ENCODE measurements at places on chromosomes 2 and 18.

GRCh38 chr2:62099523-62100175, 96.3 kb upstream of the B3GNT2 start:
- DNase-seq, result no peak

DNA sequence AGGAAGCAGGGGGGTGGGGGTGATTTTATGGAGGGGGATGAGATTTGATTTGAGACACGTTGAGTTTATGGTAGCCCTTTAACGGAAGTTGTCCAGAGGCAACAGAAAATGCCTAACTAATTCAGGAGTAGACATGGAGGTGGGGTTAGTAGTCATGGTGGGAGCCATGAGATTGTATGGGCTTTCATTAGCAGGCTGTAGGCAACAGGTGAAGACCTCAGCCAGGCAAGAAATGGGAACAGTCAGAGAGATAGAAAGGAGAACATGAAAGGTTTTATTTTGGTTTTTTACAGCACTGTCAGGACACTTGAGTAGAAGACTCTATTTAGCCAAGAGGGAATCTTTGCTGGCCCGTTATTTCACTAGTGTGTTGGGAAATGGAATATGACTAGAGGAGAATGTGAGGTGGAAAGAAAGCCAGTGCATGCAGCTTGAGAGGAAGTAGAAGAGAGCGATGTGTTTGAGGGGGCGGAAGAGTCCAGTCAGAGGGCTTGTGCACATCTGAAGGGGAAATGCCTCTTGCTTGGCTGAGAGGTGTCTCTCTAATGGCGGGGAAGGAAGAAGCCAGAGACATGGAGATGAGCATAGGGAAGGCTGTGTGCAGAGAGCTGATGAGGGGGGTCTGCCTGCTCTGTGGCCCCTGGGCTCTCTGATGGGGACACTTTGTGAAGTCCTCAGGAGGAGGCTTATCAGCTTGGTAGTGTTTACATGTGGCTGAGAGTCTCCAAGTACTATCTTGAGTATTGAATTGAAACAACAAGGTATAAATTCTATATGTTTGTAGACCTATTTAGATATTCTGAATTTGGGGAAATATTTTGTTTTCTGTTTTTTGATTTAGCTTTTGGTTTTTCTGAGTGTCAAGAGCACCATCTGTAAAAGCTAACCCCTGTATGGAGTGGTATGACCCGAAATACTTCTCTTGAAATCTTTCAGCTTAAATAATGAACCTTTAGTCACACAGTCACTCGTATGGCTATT, 66.9 kb upstream of the ITM2C start:
- no peak for DNase-seq

- no peak for DNase-seq
Observed at GRCh38 chr2:232229911-232230310, 148.6 kb upstream of the ALPP start.

GRCh38 chr2:226467221-226467620, 332.4 kb downstream of the IRS1 start:
- DNase-seq, result no peak

DNA sequence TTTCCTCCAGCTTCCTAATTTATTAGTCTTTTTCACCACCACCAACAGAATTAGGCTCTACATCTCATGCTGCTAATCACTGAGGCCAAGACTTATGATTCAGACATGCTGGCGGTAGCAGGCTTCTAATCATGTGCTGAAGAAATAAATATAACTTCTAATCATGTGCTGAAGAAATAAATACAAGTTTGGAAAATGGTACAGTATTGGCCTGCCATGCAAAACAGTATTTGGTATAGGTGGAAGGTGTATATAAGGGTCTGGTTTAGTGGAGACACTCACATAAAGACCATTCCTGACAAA, 240.7 kb downstream of the TGIF1 start:
- DNase-seq, result no peak

GRCh38 chr18:76656925-76657827, 162.1 kb upstream of the ZNF516 start:
- no peak for DNase-seq

GRCh38 chr2:85255456-85255812, 72.4 kb downstream of the TGOLN2 start:
- DNase-seq, result no peak

DNA sequence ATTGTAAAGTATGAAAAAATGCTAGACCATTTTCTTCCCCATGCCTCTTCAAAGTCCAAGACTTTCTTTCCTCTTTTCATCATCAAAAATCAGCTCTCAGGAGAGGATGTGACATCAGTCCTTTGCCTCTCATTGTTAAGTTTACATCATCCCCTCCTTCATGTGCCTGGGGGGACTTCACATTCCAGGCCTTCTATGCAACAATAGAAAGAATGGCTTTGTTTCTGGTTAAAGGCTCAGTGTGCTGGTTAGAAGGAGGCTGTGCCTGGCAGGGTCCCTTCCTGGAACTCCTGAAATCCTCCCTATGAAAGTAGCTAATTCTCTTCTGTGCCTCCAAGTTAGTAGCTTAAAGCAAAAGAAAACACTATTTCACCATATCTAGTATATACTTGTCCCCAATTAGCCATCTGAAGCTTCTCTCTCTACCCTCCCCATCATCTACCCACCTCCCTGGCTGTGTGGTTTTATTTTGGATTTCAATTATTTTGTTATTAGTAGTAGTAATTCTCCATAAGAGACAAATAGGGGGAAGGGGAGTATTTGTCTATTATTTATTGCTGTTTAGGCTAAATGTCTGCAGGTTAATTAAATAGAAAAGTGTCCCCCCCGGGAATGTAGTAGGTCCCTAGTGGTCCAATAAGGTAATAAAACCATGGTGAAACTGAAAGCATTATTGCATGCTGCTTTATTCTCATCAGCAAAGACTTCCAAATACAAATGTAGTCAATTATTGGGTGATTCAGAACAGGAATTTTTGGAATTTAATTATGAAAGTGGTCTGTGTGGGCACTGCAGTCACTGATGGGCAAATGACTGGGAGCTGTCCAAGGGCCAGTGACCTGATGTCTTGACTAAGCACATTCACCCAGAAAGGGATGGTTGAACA, 69.0 kb downstream of the CPO start:
- no peak for DNase-seq

GRCh38 chr2:204228169-204228886, 291.8 kb downstream of the ICOS start:
- no peak for DNase-seq

- no peak for DNase-seq
Observed at GRCh38 chr2:42537493-42537892, 30.9 kb upstream of the MTA3 start.

DNA sequence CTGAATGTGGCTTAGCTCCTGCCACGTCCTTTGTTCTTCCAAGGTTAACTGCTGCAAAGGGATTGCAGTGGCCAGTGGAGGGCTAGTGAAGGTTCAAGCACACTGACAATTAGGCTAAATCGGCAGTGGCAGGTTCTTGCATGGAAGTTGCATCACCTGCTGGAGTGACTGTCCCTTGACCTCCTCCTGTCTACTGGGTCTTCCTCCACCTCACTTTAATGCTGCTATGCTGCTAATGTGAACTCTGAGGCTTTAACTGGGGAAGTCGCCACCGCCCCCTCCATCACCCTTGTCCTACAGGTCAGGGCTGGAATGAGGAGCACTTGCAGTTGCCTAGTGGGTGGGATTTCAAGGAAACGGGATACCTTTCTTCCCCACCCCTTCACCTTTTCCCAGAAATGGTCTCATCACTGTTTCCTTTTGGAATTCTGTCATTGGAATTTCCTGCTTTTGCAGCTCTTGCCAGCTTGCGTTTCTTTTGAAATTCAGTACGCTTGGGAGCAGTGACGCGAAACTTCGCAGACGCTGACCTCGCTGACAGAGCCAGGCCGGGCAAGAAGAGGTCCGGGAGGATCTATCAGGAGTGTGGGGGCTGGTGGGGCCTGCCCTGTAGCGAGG, 150.3 kb downstream of the SH3RF3 start:
- DNase-seq, result no peak

- no peak for DNase-seq
Observed at GRCh38 chr18:61129001-61129400, 204.2 kb upstream of the CDH20 start.

DNA sequence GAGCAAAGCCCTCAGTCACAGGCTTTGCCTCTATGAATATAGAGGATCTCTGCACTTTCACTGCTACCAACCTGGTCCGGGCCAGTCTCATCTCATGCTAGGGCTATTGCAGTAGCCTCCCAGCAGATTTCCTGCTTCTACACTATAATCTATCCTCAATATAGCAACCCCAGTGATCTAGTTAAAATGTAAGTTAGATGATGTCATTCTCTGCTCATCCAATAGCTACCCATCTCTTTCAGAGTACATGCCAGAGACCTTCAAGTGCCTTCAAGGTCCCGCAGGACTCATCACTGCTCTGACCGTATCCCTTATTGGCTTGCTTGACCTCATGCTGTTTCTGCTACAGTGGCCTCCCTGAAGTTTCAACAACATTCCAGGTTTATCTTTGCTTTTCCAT, 186.3 kb downstream of the LOXHD1 start:
- no peak for DNase-seq

GRCh38 chr2:2832657-2833056, 501.6 kb upstream of the MYT1L start:
- no peak for DNase-seq

DNA sequence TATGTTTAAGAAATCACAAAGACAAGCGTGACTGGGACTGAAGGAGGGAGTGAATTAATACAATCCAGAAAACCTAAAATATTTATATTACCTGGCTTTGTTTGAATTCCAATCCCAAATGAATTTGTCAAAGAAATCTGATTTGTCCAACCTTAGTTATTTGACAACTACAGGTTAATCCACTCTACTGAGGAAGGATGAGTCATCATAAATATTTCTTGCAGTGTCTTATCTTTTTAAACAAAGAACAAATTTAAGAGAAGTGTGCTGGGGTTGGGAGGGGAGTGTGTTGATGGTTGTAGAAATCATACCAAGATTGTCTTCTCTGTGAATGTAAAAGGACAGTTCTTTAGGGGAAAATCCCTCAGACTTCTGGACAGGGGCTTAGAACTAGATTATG, 1106.3 kb upstream of the SLC39A10 start:
- no peak for DNase-seq

DNA sequence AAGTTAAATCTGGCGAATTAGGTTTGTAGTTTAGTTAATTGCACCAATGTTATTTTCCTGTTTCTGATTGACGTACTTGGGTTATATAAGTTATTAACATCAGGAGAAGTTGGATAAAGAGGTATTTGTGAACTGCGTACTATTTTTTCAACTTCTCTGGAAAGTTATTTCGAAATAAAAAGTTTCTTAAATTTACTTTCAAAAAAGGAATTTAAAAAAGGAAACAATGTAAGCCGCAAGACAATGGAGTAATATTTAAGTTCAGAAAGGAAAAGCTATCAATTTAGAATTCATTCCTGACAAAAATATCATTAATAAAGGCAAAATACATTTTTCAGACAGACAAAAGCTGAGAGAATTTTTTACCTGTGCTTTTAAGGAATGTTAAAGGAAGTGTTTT, 47.7 kb downstream of the RAB10 start:
- DNase-seq, result no peak

GRCh38 chr2:188610827-188611226, 319.2 kb downstream of the GULP1 start:
- DNase-seq, result no peak

GRCh38 chr18:48843162-48843561, 107.6 kb downstream of the SMAD7 start:
- DNase-seq, result no peak
